ENCODE measurements at places on chromosomes 12 and 14.

GRCh38 chr14:76904740-76905569 is 78.7 kb downstream of the LRRC74A start:
- DNase-seq: no peak

GRCh38 chr14:99131632-99132271 is 140.2 kb downstream of the BCL11B start:
- DNase-seq: no peak

- no peak for DNase-seq
These were observed 215.4 kb upstream of the DCN start for GRCh38 chr12:91397866-91398532.

DNA sequence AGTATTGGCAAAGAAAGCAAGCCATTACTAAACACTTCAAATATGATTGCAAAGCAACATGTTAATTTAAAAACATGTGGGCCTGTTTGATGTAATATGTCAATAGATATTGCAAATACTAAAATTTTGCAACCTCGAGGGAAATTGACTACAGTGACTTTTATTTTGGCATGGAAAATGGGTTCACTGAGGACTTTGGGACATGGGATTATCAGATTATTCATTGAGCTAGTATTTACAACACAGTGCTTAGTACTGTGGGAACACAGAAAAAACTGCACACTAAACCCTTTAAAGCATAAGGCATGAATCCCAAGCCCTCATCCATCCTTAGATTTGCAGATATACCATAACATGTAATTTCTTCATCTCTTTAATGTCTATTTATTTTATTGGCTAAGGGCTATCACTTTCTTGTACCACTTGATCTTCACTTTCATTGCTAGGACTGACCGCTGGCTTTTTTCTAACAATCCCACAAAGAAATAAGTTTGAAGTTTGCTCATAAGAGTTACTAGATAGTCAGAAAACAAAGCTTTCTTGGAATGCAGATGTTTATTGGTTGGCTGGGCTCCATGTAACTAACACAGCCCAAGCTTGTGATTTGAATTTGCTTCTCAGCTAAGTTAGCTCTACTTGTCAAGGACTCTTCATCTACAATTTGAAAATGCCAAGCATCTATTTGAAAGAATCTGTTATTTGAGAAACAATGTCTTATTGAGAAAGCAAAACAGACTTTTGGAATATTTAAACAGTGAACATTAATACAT is 48.7 kb downstream of the PPFIBP1 start:
- DNase-seq: no peak

GRCh38 chr14:77139540-77140358 is 1.8 kb downstream of the ZDHHC22 start:
- DNase-seq: no peak

- DNase-seq: no peak
These were observed 46.3 kb upstream of the FLRT2 start for GRCh38 chr14:85483652-85484051.

DNA sequence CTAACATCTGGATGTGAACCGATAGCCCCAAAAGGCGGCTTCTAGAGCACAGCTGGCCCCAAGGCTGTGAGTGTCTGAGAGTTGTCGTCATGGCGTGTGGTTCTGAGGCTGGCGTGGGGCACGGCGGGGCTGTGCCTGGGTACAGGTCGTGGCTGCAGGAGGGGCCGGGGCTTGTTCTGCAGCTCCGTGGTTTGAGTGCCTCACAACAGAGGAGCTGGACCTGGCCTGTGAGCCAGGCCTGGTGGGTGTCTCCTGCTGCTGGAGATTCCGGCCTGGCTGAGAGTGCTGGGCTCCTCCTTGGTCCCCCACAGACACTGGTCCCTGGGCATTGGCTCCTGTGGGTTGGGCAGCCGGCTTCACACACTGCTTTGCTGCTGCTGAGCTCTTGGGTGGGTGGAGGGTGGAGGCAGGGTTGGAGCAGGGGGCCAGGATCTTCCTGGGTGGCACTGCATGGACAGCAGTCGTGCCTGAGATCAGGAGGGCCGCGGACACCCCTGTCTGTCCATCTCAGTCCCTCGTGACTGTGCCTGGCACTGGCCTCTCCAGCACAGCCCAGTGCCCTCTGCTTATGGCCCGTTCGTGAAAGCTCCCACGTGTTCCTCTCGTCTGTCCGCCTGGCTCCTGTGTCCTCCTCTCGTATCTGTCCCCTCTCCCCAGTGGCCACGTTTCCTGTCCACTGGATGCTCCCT is 31.8 kb upstream of the TEX22 start:
- no peak for DNase-seq
